Stimulated activated CD8-positive, alpha-beta memory T cell treated with anti-CD3 and anti-CD28 coated beads, Interleukin-12 subunit alpha, Interleukin-12 subunit beta, amount 100 ng/mL, for 4 hours (primary cell): ENCODE measurements at places on chromosomes 3 and 15.

DNA sequence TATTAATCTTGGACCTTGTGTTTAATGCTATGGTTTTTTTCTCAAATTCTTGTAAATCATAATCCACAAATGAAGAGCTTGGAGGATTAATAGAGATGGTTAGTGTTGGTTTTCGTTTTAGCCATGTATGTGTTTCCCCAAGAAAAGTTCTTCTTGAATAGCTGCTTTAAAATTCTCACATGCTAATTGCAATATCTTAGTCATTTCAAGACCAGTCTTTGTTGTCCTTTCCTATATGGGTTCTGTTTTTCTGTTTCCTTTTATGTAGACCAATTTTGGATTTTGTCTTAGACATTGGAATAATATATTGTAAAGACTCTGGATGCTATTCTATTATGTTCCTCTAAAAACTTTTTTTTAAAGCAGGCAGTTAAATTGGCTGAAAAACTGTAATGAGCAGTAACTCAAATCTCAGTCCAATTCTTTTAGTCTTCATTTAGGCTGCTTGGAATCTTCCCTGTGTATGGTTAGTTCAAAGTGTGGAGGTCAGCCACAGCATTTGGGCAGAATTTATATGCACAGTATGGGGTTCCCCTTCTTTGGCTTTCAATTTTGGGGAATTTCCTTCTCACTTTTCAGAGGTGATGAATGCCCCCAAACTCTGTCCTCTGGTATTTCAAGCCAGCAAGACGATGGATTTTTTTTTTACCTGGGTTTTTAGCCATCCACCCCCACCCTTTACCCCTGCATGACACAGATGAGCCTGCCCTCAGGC, 39.1 kb upstream of the DNAJC13 start:
- DNase-seq: no peak

DNA sequence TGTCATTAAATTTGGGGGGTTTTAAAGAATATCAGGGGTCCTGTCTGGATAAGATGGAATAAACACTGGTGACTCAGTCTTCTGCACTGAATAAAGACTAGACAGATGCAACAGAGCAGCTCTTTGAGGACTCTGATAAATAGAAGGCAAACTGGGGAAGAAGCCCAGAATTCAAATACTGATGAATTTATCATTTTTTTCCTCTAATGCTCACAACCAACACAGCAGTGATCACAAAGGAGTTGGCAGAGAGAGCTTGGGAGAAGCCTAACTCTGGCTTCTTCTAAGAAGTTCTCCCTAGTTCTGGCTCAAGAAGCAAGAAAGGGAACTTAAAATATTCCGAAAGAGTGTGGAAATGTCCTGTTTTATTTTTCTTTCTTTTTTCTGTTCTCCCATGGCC, 597.8 kb downstream of the FGF12 start:
- no peak for DNase-seq

GRCh38 chr3:2568929-2569328, 470.3 kb downstream of the CNTN4 start:
- DNase-seq: no peak

- DNase-seq: no peak
Observed at GRCh38 chr15:81940467-81941451, 105.1 kb downstream of the MEX3B start.

GRCh38 chr3:105622169-105622568, 246.6 kb downstream of the CBLB start:
- no peak for DNase-seq

DNA sequence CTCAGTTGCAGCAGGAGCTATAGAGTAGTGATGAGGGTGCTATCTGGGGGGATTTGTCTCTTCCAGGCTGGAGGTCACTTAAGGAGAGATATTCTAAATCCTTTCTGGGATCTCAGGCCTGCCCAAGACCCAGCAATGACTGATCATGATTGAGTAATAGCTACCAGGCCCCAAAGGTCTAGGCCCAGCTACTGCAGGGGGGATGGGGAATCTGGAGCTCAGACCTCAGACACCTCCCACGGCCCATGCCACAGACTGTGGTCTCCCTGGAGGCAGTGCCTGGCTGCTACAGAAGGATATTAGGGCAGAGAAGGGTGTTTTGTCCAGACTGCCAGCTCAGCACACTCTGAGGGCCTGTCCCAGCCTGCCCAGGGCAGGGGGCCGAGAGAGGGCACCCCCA, 6.9 kb downstream of the SLC38A3 start:
- no peak for DNase-seq

DNA sequence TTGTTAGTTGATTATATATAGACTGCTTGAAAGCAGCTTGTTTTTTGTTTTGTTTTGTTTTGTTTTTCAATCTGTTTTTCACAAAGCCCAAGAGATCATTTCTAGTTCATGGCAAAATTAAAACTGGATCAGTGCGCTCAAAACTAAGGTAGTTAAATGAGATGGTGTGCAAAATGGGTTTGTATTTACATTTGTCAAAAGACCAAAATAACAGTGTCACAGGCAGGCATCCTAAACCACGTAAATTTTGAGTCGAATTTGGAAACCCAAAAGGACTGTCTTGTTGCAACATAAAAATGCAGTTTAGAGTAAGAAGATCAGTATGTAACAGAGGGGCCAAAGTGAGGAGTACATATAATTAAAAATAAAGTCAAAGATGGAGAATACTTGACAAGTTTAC, 2.4 kb downstream of the DMXL2 start:
- no peak for DNase-seq

DNA sequence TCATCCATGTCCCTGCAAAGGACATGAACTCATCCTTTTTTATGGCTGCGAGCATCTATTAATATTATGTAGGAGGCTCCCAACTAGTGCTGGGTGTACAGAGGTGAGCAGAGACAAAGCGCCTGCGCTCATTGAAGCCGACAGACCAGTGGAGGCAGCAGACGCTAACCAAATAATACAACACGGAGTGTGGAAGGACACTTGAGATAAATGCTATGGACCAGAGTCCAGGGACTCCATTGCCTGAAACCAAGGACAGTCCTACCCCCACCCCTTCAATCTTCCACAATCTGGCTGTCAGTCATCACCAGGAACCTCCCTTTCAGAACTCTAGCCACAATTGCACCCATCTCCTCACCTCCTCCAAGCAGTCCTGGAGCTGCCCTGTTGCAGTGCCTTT, 41.5 kb downstream of the KLHL6 start:
- no peak for DNase-seq

DNA sequence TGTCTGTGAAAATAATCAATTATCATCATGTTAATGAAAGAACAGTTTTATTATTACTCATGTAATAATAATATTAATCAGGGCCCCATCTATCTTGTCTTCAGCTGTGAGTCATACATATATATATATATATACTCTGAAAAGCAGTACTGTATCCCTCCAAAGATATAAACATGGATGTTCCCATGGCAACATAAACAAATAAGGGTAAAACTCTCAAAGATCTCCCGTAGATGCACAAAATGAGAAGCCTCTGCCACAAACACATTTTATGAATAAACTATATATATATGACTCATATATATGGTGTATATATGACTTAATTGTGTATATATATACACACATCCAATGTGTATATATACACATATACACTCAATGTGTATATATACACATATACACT, 163.8 kb upstream of the ARHGEF26 start:
- no peak for DNase-seq

- DNase-seq: no peak
Observed at GRCh38 chr3:135499426-135499825, 466.1 kb upstream of the PPP2R3A start.

DNA sequence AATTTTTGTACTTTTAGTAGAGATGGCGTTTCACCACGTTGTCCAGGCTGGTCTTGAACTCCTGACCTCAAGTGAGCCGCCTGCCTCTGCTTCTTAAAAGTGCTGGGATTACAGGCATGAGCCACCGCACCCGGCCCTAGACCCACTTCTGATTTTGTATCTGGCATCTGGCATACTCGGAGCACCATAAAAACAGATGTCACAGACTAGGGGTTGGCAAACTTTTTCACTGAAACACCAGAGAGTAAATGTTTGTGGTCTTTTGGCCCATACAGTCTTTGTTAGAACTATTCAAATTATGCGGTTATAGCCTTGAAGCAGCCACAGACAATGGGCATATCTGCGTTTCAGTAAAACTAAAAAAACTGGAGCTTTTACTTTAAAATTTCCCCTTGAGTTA, 110.7 kb downstream of the TJP1 start:
- DNase-seq: no peak

- DNase-seq: no peak
Observed at GRCh38 chr3:115072265-115073021, 74.6 kb downstream of the ZBTB20 start.

DNA sequence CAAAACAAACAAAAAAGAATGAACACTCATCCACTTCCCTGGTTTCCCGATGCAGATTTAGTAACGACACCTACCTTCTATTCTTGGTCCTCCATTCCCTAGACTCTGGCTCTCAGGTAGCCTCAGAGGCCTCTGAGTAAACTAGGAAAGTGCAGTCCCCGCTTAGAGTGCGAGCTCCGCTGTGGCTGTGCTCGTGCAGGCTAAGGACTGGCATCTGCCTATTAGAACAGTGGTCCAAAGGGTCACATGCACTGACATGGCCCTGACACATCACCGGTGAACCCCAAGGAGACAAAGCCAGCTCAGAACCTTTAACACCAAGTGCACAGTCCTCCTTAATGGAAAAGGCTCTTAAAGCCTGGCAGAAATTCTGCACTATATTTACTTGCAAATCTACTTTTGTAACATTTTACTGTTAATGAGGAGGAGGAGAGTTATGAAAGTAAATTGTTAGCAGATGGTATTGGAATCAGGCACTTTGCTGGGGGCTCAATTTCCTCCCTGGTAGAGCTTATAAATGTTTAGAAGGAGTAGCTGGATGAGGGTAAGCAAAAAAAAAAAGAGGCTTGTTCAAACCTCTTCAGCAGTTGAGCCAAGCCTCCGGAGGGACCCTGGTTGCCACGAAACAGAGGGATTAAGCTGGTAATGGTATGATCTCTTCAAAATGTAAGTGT, 31.1 kb downstream of the VGLL4 start:
- no peak for DNase-seq

DNA sequence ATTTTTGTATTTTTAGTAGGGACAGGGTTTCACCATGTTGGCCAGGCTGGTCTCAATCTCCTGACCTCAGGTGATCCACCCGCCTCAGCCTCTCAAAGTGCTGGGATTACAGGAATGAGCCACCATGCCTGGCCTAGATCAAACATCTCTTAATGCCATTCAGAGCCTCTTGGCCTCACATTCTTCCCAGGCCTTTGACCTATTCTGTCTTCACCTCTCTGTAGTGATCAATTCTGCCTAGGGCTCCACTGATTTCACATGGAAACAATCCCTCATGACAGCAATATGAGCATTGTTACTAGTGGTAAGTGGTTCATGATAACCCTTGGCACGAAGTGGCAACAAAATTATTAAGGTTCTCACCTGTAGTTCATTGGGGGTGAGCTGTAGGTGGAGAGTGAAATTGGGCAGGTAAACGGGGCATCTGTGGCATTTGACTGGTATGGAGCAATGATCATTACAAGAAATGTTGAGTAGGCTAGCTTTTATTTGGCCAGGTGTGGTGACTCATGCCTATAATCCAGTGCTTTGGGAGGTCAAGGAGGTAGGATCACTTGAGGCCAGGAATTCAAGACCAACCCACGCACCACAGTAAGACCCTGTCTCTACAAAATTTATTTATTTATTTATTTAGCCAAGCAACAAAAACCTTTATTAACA, 4.8 kb upstream of the ARPIN start:
- DNase-seq: no peak
